ENCODE measurements at places on chromosomes 12 and 14.

DNA sequence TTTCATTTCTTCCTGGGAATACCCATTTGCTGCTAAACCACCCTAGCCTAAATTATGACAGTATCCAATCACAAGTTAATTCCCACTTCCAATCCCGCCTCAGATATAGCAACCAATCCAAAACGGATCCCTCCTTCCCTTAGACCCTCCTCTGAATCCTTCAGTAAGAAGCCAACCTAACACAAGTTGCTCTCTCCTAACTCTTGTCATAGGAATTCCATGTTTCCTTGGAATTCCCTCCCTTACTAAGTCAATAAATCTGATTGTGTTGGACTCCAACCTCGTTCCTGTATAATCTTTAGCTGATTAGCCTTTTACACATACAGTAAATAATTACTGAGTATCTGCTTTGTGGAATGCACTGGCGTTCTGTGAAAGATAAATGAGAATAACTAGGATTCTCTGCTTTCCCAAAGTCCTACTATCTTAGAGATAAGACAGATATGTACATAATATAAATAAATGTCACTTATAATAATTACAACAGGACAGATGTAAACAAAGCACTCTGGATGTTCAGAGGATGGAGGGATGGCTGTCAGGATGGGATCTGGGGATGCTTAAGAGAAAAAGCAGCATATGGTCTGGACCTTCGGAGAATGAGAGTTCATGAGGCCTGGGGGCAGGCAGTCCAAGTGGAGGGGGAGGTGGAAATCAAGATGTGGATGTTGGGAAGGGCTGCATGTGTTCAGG, 185.8 kb upstream of the SOX5 start:
- DNase-seq, result no peak

- no peak for DNase-seq
Observed at GRCh38 chr14:100359111-100359510, 36.0 kb downstream of the SLC25A47 start.

- DNase-seq, result no peak
Observed at GRCh38 chr12:94553875-94554274, 94.2 kb upstream of the CEP83 start.

DNA sequence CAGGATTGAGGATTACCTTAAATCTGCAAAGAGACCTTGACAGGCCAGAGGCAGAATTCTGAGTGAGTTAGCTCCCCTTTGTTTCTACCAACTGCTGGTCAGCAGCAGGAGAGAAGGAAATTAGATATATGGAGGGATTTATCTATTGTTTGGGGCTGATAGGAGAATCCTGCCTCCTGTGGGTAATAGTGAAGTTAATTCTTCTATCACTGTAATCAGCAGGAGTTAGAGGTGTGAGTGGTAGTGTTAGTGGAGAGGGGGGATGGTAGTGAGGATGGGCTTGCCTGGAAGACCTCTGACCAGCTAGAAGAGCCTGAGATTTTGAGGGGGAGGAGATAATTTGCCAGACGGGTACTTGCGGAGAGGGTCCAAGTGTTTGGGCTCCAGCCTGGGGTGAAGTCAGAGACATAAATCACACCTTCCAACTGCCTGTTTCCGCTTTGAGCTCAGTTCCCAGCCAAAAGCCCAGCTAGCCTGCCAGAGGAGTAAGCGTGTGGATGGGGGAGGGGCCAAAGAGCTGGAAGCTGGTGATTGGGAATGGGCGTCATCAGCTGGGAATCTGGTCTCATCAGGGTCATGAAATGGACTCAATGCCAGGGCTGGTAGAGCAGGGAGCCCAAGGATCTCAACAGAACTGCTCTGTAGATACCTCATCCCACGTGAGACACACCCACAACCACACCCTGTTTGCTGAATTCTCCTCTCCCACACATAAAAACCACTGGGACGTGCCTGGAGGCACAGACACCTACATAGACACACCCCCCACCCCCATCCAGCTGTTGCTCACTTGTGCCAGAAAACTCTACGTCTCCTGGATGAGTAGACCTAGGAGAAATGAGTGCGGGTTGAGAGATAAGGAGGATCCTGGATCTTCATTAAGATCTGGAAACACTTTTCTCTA, 13.1 kb upstream of the ITGA5 start:
- peak; percentile 97 for DNase-seq

DNA sequence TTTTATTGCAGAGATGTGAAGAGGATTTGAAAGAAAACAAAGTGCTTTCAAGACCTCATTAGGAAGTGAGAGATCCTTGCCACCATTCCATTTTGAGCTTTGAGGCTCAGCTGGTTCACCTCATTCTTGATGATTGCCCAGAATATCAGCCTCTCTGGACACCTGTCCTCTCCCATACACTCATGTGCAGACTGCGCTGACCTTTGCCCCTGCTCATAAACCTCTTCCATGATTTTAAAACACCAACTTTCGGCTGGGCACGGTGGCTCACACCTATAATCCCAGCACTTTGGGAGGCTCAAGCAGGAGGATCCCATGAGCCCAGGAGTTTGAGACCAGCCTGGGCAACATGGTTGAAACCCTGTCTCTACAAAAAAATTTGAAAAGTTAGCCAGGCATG, 8.9 kb downstream of the COX14 start:
- no peak for DNase-seq

- peak; percentile 1 for DNase-seq
Observed at GRCh38 chr14:39563361-39563760, 131.1 kb upstream of the FBXO33 start.
